ENCODE measurements at places on chromosomes 1 and 21.

- no peak for DNase-seq
Measured at GRCh38 chr1:7636795-7637526, 134.1 kb upstream of the VAMP3 start.

- DNase-seq: no peak
Measured at GRCh38 chr21:44865561-44866280, 7.8 kb downstream of the PTTG1IP start.

GRCh38 chr1:53381790-53382401, 54.0 kb upstream of the LRP8 start:
- DNase-seq: no peak

DNA sequence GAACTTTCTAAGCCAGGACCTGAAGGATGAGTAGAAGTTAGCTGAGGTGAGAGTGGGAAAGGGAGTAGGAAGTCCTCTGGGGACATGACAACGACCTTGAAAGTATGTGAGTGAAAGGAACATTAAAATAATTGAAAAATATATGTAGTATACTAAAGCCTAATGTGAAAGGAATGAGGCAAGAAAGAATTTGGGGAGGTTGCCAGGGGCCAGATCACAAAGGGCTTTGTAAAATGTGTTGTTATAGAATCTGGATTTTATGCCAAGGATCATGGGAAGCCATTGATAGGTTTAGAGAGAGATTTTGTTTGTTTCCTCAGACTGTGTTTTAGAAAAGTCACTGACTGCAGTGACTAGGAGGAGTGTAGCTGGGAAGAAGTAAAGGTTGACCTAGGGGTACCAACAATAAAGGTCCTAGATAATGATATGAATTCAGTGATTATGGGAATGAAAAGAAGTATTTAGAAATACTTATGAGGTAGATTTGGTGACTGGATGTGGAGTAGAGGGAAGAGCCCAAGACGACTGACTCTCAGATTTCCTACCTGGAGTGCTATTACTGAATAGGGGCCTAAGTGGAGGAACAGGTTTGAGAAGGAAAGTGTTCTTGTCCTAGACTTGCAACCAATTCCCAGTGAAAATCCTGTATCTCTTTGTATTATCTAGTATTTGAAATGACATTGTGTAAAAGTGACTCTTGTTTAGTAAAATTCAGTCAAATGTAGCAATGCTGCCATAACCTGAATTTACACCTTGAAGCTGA, 179.8 kb downstream of the PHTF1 start:
- DNase-seq: no peak

DNA sequence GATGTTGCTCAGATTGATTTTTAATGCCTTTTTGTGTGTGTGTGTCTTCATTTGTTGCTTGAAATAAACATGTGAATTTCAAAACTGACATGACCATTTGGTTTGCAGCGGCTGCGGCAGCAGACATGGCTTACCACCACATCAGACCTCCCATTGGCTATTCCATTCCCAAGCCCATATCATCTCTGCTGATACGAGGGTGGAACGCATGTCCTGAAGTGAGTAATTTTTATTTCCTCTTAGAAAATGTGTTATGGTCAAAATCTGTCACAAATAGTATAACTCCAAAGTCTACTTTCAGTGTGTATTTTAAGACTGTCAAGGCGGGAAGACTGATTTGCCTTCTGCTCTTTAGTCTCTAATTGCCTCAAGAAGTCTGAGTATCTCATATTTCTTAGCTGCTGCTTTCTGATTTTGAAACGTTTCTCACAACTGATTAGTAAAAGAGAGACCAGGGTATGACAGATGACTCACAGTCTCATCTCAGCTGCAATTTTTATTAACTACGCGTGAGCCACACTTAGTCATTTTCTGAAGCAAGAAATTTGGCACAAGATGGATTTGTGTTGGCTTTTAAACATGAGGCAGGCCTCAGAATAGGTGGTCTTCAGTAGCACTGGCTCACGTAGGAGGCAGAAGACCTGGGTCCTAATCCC, 49.0 kb downstream of the LRRC53 start:
- DNase-seq: no peak

DNA sequence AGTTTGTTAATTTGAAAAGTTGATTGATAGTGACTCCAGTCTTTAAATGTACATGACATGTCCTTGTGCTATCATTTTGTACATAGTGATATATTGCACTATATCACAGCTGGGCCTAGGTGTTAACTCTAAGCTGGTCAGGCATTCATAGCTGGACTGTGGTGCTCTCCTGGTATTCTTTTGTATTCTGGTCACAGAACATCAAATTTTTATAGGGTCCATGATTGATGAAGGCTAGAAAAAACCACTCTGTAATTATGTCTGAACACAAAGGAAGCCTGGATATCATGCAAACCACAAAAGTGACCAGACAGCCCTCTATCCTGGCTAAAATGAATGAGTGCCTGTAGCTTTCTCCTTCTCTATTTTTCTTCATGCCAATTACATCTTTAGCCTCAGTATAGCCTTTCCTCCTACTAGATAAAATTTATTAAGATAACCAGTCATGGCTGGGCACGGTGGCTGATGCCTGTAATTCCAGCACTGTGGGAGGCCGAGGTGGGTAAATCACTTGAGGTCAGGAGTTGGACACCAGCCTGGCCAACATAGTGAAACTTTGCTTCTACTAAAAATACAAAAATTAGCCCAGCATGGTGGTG, 134.9 kb upstream of the B3GALT2 start:
- no peak for DNase-seq

DNA sequence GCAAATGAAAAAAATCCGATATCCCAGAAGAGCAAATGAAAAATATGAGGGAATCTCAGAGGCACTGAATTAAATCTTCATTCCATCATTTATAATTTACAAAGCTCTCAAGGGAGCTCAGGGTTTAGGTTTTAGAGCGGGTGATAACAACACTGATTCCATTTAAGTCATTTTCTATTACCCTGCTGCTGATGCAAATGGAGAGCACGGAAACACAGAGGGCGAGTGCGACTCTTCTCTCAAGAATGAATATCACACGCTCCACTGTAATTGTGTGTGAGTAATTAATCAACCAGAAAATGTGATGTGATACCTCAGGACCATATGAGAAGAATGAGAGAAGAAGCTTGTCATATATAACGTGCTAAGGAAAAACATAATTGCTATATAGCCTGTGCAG, 22.7 kb downstream of the CHML start:
- no peak for DNase-seq

GRCh38 chr1:229279242-229279641, 8.3 kb downstream of the RAB4A start:
- DNase-seq: no peak

DNA sequence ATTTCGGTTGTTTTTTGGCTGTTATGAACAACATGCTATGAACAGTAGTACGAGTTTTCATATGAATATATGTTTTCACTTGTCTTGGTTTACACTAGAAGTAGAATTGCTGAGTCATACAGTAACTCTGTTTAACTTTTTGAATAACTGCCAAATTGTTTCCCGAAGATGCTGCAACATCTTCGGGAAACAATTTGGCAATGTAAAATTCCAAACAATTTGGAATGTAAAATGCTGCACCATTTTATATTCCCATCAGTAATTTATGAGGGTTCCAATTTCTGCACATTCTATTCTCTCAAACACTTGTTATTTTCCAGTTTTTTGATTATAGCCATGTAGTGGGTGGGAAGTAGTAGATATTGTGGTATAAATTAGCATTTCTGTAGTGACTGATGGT, 11.6 kb downstream of the PCBP3 start:
- DNase-seq: no peak

- no peak for DNase-seq
Measured at GRCh38 chr1:214449371-214449770, 102.0 kb downstream of the PTPN14 start.

DNA sequence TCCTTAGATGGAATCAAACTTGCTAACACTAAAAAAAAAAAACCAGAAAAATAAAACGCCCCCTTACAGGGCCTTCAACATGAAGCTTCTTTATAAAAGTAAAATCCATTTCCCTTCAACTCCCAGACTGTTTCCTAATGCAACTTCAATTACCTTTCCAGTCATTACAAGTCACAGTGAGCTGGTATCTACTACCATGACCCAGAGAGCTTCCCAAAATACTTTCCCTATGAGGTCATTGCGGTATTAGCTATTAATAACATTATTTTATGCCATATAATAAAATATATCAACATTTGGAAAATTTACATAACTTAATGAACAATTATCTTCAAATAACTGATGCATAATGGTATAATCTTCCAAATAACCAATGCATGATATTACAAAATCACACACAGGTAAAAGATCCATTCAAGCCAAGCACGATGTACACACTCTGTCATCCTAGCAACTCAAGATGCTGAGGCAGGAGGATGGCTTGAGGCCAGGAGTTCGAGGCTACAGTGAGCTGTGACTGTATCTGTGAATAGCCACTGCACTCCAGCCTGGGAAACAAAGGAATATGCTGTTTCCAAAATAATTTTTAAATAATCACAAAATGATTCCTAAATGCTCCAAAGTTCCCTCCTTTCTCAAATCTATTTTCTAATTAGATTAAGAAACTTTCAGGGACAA, 24.1 kb downstream of the EIF4G3 start:
- DNase-seq: no peak

DNA sequence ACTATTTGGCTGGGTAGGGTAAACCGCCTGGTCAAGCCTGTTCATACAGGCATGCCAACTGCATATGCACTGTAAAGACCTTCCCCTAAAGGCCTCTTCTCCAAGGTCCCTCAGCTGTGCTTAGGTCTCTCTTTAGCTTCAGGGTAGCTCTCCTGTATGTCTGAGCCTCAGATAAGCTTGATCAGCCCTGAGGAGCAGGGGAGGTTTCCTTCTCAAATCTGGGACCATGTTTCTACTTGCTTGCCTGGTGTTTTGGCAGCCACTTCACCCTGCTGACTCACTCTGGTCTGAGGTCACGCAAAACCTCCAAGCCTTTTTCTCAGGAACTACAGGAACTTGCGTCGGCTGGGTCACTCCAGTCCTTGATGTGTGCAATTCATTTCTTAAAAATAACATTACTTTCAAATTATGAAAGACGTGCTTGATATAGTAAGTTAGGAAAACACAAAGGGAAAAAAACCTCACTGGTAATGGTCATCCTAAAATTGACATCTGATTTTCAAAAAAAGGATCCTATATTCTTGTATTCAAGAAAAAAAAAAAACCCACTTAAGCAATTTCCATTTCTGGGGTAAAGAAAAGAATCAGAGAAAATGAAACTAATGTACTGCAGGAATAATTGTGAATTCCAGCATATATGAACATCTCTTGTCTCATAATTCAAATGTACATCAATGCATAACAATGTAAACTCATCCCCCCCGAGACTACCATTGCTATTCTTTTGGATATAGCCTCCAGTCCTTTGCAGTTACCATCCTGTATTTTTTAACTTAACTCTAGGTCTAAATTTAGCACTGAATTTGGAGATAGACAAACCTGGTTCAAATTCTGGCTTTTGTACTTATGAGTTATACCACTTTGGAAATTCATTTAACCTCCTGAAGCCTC, 24.8 kb upstream of the RNF19B start:
- no peak for DNase-seq

- no peak for DNase-seq
Measured at GRCh38 chr1:203444171-203444576, 31.4 kb upstream of the PRELP start.

- DNase-seq: no peak
Measured at GRCh38 chr1:109926662-109927300, 16.1 kb downstream of the CSF1 start.

- DNase-seq: no peak
Measured at GRCh38 chr1:147892216-147892615, 10.4 kb upstream of the GJA8 start.

DNA sequence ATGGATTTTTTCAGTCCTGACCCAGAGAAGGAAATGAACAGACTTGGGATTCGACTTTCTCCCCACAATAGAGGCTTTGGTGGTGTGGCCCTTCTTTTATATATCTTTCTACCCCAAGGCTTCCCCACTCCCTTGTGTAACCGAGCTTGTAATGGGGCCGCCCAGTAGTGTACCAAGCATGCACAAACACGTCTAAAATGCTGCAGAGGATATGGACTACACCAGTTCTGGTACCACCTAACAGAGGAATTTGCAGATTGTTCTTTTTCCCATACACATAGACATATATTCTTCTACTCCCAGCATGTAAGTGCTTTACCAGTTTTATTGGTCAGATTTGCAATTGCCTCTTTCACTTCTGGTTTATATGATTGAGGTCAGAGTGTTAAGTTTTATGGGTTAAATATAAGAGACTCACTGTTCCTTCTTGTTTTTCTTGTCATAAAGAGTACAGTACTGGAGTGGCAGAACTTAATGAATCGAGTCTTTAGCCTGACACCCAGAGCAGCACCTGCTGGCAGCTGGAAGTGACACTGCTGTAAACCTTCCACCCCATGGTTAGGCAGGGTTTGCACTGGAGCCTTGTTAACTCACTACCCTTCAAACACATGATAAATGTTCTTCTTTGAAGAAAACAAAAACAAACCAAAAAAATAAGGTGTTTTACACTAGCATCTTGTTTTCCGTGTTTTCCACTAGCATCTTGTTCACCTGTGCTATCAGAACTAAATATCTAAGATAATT, 198.6 kb downstream of the PTPRC start:
- DNase-seq: no peak

DNA sequence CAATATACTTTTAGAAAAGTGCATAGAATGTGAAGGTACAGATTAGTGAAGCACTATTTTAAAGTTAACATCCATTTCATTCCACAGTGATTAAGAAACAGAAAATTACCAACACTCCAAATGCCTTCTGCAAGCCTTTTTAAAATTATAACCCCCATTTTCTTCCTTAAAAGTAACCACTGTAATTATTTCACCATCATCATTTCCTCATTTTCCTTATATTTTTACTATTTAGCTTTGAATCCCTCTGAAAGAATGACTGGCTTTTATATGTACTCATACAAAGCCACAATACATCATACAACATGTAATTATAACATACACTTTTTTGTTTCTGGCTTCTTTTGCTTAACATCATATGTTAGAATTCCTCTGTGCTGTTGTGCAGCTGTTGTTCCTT, 6.5 kb upstream of the NEGR1 start:
- DNase-seq: no peak

All from stimulated activated CD4-positive, alpha-beta T cell treated with anti-CD3 and anti-CD28 coated beads, TNF-alpha, amount 100 ng/mL, for 24 hours (primary cell).